Cerebellar nuclear complex (tissue), 1 donor: ENCODE measurements at places on chromosomes 1 and 21.

DNA sequence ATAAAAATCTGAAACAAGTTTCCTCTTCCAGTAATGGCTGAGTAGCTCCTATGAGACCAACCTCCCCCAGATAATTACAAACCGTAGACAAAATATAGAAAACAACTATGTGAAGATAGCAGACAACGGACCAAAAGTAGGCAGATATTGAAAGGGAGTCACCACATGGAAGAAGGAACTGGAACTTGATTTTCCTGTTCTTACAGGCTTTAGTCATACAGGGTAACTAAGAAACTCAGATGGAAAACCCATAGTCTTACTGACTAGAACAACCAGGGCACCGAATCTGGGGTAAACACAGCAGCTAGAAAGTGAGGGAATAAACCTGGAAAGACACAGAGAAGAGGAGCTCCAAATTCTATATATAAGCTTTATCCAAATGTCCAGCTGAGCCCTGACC, 26.0 kb downstream of the LMX1A start:
- DNase-seq = no peak

DNA sequence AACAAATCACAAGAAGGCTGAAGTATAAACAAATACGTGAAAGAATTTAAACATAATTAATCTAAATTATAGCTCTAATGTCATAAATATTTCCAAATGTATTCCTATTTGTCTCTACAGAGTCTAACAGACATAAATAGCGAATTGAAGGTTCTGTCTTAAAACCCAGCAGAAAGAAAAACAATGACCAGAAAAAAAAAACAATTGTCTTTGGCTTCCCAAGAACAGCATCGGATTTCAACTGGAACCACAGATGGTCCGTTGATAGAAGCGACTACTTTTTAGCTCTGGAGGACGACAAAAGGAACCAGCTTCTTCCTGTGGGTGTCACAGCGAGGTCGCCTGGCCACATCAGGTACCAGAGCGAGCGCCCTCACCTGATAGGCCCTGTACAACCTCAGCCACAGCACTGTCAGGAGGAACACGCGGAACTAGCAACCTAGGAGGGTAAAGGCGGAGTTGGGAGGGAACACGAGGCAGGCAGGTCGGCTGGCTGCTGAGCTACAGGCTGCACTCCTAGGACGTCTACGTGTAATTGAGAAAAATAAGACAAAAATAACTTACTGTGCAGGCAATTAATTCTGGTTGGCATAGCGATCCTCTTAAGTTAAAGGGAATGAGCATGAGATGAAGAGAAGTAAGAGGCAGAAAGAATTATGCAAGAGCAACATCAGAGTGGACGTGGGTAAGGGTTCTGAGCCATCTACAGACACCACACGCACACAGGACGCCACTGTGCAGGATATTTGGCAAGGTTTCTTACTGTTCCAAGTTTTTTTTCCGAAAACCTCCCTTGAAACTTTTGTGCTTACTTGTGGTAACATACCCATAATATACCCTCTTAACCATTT, 16.7 kb upstream of the PRDM15 start:
- no peak for DNase-seq

- DNase-seq = no peak
Measured at GRCh38 chr21:19712441-19712840, 1285.8 kb upstream of the NCAM2 start.

DNA sequence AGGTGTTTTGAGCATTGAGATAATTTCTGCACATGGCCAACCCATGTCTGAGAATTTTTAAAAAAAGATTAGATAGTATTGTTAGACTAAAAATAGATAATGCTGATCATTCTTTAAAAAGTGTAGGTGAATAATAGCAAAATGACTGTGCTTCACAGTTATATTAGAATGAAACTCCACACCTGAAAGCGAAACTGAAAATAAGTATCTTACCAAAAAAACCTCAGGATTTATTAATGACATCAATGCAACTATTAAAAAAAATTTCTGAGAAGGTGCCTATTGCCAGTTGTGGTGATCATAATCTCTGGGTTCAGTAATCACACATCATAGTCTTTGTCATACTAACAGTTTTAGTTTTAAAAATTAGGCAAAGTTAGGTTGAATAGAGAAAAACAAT, 36.5 kb downstream of the PLA2G4A start:
- DNase-seq = no peak

DNA sequence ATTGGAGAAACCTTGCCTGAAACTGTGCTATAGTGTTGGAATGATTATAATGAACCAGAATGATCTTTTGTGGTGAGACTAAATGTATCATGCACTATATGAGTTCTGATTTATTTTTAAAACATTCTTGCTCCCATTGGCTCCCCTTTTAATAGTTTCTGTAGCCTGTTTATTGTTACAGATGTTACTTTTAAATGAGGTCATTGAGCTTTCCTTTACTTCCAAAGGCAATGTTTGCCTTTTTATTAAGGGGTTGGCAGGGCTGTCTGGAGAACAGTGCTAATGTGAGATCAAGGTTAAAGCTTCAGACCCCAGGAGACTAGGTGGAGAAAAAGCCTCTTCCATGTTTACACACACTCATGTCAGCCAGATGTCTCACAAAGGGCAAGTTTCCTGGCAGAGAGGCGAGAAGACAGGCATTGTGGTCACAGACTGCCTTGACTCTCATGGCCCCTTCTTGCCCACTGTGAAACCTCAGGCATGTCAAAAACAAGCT, 120.6 kb upstream of the RAVER2 start:
- no peak for DNase-seq

DNA sequence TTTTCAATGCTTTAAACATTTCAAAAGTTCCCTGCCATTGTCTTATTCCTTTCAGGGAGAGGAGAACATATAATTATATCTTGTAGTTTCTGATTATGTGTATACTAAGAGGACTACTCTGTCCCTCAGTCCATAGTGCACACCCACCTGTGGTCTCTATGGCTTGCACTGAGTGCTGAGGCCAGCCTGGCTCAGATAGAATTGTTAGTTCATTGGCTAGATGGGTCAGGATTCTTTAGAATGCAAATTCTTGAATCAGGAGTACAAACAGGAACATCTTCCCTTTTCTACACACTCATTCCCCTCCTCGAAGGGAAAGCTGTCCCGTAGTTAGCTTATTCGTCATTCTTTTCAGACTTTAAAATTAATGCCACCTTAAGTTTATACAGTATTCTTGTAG, 8.2 kb downstream of the BACH1 start:
- DNase-seq = no peak
